ENCODE measurements at places on chromosomes 3 and 15.

DNA sequence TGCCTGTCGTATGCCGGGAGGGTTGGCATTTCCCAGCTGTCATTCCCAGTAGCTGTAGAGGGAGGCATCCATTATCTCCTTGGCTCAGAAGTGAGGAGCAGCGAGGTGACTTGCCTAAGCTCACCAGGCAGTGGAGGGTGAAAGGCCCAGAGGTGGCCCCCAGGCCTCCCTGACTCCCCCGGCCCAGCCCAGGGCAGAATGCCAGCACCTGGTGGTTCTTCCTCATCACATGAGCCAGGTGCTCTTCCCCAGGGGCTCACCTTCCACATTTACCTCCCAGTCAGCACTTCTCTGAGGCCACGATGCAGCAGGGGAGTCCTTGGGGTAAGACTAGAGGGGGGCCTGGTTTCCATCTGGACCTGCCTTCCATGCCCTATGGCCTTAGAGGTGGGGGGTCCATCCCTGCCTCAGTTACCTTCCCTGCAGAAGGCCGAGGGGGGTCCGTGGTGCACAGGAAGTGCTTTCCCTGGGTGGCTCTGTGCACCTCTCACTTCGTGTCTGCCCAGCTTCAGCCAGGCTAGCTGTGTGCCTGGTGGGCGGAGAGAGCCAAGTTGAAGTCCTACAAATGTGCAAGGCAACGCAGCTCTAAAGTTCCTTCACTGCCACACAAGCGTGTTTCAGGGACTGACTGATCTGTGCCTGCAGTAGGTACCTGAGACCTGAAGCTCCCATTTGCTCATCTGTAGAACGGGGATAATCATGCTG lies 70.3 kb upstream of the PLXNA1 start:
- peaks cover 8% of the 10 kb centered on the region for H3K4me1 ChIP-seq
- no peaks in the 10 kb centered on the region for H3K36me3 ChIP-seq
- no peak overlapping the region for H3K4me3 ChIP-seq
- H3K27me3 ChIP-seq: no peaks in the 10 kb centered on the region
- DNase-seq: no peak

DNA sequence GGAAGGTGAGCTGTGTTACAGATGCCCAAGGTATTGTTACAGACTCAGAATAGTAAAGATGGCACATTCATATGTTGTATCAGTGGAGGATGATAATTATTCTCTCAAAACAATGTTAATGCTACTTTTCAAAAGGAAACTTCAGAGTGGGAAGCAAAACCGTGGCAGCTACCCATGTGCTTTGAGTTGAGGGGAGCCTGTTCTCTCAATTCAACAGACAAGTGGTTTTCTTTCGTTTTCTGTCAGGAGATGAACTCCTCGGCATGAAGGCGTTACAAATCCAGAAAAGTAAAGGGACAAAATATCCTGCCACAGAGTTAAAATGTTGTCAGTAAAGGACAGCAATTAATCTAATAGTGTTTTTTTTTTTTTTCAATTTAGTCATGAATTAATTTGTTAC lies 629.4 kb upstream of the GBE1 start:
- no peak for DNase-seq
- H3K36me3 ChIP-seq: 0 out of 2 replicates have a peak, but pooled peaks cover 3% of the 10 kb centered on the region
- no peak overlapping the region for H3K27ac ChIP-seq
- no peak overlapping the region for H3K4me3 ChIP-seq

DNA sequence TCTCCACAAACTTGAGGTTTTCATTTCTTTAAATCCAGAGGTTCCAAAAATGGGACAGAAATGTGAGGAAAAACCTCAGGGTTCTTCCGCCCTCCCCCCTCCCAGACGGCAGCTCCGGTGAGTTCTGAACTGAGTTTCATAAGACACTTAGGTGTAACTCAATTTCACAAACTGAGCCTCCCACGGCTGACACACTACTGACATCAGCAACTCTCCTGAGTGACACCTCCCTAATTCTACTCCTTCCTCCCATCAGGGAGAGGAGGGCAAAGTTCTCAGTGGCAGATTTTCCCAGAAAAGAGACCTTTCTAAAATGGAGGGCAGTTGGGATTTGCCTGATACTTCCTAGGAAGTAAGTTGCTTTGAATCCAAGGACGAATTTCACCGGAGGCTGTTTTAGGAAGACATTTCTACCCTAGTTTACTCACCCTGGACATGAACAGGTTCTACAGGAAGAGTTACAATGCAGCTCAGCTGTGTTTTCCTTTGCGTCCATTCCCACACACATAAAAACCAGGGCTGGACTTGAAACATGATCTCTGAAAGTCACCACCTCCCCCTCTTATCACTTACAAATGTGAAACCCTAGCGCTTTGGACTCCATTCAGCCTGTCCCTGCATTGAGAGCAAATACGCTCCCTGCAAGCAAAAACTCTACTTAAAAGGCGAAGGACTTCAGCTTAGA lies 78.1 kb upstream of the LMOD3 start:
- DNase-seq: no peak
- H3K27me3 ChIP-seq: no peaks in the 10 kb centered on the region
- no peaks in the 10 kb centered on the region for H3K36me3 ChIP-seq
- peak overlapping the region; percentile 76 for H3K27ac ChIP-seq
- peak overlapping the region; percentile 33 for H3K4me3 ChIP-seq

DNA sequence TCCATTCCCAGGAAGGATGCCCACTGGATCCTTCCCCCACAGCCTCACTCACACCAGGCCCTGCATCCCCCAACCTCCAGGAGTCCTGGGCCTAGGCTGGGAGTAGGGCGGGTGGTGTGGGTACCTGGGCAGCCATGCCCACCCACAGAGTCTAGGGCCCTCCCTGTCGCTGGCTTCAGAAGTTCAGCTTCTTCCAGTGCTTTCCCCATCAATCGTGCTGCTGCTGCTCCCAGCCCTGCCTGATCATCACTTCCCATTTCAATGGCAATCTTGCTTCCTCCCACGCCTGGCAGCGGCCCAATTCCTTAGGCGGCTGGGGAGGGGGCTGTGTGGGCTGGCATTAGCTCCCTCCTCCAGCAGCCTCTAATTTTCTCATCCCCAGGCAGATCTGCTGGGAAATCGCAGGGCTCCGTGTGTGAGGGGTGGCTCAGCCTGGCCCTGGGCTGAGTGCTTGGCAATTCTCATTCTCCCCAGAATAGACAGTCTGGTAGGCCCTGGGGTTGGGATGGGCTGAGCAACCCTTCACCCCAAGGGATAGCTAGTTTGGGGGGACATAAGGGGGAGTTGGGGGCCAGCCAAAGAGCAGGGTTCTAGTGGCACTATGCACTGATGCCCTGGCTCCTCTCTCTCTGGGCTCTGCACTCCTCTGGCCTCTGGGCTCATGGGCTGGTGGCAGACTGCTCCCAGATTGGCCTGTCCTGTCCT lies 66.4 kb downstream of the SCN5A start:
- no peaks in the 10 kb centered on the region for H3K4me1 ChIP-seq
- no peak overlapping the region for H3K27ac ChIP-seq
- H3K36me3 ChIP-seq: no peaks in the 10 kb centered on the region
- H3K27me3 ChIP-seq: no peaks in the 10 kb centered on the region
- DNase-seq: no peak
- no peak overlapping the region for H3K4me3 ChIP-seq

DNA sequence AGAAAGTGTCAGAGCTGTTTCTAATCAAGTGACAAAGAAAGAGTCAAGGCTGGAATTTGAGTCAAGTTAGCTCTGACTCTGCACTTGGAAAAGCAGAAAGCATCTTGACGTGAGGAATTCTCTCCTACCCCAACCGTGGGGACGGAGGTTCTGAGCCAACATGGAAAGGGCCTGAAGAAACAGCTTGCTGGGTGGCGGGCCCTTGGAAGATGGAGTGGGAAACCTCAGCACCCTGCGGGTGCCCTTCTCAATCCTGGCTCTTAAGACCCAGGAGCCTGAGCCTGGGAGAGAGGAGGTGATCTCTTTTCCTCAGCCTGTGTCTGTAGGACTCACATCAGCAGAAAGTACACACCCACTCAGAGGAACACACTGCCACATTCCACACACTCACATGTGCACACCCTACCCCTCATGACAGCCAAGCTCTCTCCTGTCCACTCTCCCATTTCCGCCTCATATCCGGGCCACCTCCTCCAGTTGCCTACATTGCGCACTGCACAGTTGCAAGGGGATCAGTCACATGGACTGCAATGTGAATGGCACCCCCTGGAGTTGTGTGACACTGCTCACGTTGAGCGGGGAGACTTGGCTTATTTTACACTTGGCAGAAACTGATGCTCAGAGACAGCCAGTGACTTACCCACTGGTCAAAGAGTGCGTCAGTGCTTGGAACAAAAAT lies 101.5 kb upstream of the SLC6A6 start:
- H3K4me3 ChIP-seq: no peak overlapping the region
- H3K36me3 ChIP-seq: no peaks in the 10 kb centered on the region
- peaks cover 29% of the 10 kb centered on the region for H3K4me1 ChIP-seq
- H3K27me3 ChIP-seq: peaks cover 3% of the 10 kb centered on the region

GRCh38 chr3:48709051-48709461 lies 8.0 kb downstream of the IP6K2 start:
- no peaks in the 10 kb centered on the region for H3K27me3 ChIP-seq
- peaks cover 65% of the 10 kb centered on the region for H3K36me3 ChIP-seq
- peak overlapping the region; percentile 4 for H3K4me3 ChIP-seq
- H3K4me1 ChIP-seq: peaks cover 42% of the 10 kb centered on the region
- peak overlapping the region; percentile 97 for H3K27ac ChIP-seq
